ENCODE measurements at places on chromosomes 12 and 14.
A peak's percentile ranks its signal among the peaks of the same experiment; 100 is the strongest.

- no peak for DNase-seq
Measured at GRCh38 chr14:63448841-63449240, 94.3 kb downstream of the PPP2R5E start.

DNA sequence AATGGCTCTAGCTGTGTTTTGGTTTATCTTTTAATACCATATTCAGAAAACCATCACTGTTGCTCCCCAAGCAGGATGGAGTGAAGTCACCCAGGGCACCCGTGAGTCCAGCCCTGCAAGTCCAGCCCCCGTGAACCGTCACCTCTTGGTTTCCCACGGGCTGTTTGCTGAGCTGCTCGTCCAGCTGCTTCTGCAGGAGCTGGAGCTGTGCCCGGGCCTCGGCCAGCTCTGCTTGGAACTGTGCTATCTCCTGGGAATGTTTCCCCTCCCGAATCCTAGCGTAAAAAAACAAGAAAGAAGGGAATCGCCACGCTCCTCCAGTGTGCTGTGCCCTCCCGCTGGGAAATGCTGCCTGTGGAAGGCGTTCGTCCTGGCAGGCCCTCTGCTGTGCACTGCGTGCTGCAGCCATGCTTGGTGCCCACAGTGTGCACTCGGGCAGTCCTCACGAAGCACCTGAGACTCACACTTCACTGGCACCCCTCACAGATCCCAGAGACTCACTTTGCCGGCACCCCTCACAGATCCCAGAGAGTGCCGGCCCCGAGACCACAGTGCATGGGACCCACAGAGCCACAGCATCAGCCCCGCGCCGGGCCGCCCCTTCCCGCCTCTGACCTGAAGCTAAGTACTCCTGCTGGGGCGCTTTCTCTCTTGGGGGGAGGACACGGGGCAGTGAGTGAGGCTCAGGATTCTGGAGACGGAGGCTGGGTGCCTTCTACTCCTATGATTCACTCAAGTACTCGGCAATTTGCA is 15.4 kb upstream of the ANKLE2 start:
- no peak for DNase-seq

DNA sequence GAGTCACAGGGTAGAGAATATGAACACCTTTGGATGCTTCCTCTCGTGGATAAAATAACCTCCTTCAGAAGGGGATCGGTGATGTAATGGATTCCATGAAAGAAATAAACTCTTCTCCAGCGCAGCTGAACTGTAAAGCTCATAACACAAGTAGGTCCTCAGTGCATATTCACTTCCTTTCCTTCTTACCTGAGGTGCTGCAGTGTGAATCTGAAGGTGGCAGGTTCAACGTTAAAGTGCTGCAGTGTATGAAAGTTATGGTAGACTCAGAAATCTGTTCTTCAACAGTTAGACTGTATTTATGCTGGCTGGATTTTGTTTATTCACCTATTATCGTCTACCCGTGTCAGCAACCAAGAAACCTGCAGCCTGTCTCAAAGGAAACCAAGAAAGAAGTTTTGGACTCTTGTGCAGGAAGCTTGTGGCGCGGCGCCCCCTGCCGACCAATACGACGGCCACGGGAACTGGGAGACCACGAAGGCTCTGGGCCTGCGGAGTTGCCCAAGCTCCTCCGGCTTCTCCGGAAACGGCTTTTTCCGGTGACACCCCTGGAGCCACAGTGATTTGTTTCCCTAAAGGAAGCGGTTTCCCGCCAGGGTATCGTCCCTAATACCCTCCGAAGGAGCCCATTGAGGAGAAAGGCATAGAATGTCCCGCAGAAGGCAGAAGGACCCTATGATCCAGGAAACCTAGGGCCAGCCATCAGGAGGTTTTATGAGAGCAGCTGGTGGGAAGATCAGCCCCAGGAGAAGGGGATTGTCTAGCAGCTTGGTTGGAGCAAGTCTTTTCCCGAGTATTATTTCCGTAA is 17.6 kb upstream of the RNASE3 start:
- DNase-seq: no peak

- DNase-seq: no peak
Measured at GRCh38 chr14:87863047-87863446, 129.9 kb downstream of the GALC start.

GRCh38 chr12:53423597-53423996 is at the start of gene AMHR2:
Gene AMHR2, plus strand, starts transcription at chr12:53423855. Its CDS starts 80 bp downstream, at chr12:53423935.
- DNase-seq: no peak

DNA sequence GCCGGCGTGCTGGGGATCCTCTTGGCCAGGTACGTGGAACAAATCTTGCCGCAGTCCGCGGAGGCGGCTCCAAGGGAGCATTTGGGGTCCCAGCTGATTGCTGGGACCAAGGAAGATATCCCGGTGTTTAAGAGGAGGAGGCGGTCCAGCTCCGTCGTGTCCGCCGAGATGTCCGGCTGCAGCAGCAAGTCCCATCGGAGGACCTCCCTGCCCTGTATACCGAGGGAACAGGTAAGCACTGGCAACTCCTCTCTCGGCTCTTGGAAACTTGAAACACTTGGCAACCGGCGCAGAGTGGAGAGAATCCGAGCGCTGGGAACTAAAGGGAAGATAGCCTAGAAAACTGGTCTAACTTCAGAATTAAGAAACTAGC is 1.7 kb downstream of the PDE3A start:
- no peak for DNase-seq

DNA sequence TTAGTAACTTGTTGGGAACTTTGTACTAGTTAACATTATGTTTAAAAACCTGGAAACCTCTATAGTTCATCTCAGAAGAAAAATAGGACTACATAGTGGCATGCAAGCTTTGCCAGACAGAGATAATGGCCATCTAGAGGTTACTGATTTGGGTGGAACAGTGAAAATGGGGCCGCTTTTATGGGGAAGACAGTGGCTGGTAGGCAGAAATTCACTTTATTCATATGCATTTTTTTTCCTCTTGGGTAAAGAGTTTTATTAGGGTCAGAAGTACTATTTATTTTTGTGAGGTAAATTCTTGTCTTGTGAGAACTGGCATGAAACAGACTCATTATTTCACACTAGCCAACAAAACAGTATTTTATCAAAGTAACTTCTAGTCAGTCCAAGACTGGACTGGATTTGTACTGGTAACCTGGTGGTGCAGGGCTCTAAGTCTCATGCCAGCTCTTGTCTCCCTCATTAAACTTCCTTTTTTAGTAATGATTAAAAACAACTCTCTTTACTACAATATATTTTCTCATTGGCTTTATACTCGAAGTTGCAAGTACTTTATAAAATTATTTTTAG is 345.8 kb downstream of the RAD51B start:
- DNase-seq: no peak

- no peak for DNase-seq
Measured at GRCh38 chr12:6069437-6070093, 54.9 kb downstream of the VWF start.

DNA sequence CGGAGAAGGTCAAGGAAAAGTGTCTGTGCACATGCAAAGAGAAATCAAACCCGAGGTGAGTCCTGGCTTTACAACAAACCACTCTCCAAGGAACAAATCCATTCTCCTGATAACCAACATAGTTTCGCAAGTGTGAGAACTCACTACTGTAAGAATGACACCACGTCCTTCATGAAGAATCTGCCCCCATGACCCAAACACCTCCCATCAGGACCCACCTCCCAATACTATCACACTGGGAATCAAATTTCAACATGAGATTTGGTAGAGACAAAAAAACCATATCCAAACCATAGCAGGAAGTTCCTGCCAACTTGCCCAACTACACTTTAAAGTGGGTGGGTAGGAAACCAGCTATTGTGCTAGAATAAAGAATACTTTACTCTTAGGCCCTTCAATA is 2.4 kb upstream of the ERC1 start:
- DNase-seq: no peak

- DNase-seq: no peak
Measured at GRCh38 chr12:18562531-18562930, 175.3 kb downstream of the PLCZ1 start.

DNA sequence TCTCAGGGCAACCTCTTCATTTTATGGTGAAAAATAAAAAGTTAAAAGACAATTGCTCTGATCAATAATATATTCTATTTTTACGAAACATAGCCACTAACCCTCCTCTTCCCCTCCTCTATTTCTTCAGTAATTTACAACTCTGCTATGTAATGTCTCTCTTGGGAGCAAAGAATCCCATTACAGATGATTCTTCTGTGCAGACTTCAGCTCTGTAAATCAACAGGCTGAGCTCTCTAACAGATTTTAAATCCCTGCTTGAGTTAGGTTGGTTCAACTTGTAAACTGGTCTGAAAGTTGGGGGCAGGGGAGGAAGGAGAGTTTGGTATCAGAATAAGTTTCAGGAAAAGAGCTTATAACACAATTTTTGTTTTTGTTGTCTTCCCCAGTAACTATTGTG is 151.0 kb downstream of the SLC25A21 start:
- DNase-seq: no peak

DNA sequence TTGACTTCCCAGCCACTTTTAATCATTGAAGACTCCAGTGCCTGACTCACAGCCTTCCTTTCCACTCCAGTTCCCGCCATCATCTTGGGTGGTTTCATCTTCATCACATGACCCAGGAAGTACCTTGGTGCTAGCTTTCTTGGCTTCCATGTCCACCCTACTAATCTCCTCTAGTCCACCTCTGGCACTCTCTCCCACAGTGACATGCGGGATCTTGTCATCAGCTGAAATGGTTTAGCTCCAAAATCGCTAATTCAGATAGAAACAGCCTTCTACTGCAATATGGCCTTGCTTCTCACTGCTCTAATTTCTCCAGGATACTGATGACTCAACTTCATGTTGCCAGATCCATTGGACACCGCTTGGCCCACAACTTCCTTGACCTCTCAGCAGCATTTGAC is 24.5 kb downstream of the WDR20 start:
- no peak for DNase-seq

DNA sequence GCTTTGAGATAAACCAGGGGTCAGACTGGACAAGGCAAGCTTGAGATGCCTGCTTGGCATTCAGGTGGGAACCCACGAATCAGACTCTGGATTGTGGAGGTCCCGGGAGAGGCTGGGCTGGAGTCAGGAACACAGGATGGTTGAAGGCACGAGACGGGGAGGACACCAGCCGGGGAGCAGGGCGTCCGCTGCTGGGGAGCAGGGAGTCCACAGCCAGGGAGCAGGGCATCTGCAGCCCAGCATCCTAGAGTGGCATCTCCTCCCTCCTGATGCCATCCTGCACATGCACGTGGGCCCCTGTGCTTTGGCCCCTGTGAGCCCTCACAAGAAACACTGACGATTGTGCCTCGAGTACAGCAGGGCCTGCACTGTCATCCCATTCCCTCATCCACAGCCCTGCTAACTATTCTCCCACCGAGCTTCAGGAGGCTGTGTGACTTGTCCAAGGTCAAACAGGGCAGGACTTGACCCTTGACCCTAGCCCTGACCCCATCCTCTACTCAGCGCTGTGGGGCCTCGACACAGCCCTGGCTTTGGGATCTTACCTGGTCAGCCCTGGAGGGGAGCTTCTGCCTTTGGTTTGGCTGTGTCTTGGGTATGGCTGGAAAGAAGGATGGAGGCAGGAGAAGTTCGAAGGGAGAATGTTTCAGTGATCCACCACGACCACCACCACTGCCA is 45.1 kb downstream of the CFAP251 start:
- DNase-seq: no peak

- no peak for DNase-seq
Measured at GRCh38 chr14:80560800-80561657, 349.7 kb upstream of the DIO2 start.

GRCh38 chr12:30792648-30793499 is 38.1 kb upstream of the CAPRIN2 start:
- DNase-seq: no peak

DNA sequence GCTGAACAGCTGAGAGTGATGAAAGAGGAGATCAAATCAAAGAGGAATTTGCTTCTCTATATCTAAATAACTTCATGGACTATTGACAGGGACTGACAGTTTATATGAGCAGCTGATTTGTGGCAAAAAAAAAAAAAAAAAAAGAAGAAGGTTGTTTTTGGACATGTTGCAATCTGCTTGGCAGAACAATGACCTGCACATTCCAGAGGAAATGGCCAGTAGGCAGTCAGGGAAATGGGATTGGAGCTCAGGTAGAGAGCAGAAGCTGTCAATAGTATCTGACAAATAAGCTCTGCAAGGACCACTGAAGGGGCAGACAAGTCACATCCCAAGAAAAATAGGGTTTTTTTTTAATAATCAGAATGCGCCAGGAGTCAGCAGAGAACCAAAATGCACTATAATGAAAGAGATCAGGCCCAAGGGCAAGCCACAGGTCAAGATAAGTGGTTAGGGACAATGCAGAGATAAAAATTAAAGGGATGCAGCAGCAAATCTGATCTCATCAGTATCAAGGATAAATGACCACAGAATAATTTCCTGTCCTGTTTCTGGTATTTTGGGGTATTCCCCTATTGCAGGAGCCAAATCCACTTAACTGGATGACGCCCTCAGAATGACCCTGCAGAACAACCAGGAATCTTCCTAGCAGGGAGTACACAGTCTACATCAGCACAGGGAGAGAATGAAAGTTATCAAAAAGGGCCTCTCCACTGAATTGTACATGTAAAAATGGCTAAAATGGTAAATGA is 22.6 kb upstream of the DUSP16 start:
- DNase-seq: no peak

DNA sequence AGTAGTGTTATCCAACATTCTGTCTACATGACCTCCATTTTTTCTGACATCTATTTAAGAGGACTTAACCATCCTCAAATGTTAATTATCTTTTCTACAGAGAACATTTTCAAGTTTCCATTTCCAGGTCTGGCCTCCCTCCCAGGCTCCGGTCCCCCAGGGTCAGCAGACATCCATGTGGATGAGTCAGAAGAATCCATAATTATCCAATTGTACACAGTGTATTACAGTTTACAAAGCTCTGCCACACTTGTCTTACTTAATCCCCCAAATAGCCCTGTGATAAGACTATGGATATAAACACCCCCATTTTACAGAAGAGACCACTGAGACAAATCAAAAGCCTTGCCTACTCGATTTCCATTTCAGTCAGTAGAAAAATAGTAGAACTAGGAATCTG is 65.0 kb downstream of the SLC8A3 start:
- no peak for DNase-seq

GRCh38 chr12:11555743-11556625 is 93.5 kb upstream of the ETV6 start:
- DNase-seq: no peak

DNA sequence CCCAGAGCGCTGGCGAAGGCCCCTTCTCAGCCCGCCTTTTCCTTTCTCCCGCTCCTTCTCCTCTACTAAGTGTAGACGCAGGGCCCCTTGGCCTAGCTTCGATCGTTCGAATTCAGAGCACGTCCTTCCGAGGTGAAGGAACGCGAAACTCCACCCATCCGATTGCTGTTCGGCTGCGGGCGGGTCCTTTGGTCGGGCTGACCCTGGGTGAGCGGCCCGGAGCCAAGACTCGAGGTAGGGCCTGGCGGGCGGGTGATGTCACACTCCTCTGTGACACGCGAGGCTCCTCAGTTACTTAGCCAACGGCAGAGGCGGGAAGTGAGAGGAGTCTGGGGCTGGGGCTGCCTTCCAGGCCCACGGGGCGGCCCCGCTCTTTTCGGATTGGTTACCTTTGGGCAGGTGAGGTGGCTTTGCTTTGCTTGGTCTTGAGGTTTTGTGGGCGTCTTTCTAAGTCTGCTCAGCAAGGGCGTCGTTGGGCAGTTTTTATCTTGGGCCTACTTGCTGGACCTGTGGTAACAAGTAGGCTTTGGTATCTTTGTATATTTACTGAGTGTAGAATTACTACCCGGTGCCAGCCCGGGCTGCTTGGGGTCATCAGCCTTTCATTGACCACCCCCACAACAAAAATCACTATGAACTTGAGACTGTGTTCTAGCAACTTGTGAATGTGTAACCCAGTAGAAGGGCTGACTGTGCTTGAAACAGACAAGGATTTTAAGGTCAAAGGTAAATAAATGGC is 694 bp downstream of the TMBIM6 start:
- peak; percentile 53 for DNase-seq

- DNase-seq: no peak
Measured at GRCh38 chr14:72291908-72292688, 359.9 kb downstream of the RGS6 start.

GRCh38 chr12:124964836-124965462 is 24.0 kb downstream of the DHX37 start:
- DNase-seq: no peak

All from SIG-M5 (cell line).